ENCODE measurements at places on chromosomes 5 and 9. TPM values are rescaled to one million over a fixed set of nuclear protein-coding genes. Genes with fewer than 3 reads are reported as not detected.

GRCh38 chr9:114384836-114385396 is 2.9 kb downstream of the AKNA start:
- ATAC-seq: no peak

DNA sequence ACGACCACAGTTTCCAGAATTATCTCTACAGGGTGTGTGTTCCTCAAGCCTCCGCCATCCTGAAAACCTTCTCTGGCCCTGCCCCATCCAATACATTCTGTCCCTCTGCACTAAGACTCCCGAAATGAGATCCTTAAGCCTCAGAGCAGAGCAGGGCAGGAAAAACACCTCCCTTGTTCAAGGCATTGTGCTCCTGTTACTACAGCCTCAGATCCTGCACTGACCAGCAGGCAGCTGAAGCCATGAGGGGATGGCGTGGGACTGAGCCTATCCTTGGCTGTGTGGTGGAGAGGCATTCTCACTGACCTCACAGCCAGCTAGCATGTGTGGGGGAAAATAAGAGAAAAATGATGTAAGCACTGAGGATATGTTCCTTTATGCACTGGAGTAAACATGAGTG is 106.7 kb upstream of the PHYKPL start:
- no peak for ATAC-seq

DNA sequence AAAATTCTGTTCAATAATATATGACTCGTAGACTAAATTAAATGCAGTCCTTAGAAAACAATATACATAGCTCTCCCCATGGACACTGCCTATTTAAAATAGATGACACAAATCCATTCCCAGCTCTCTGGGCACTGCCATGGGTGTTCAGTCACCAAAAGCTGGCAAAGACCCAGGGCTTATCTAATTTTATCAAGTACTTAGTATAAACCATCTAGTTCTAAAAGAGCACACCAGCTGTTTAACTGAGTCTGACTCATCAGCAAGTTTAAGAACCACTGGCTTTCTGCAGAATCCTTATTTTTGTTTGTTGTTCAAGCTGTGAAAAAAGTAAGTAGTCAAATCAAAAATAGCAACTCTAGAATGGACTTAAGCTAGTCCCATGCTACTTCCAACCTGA is 107.6 kb downstream of the PLPP1 start:
- no peak for ATAC-seq

DNA sequence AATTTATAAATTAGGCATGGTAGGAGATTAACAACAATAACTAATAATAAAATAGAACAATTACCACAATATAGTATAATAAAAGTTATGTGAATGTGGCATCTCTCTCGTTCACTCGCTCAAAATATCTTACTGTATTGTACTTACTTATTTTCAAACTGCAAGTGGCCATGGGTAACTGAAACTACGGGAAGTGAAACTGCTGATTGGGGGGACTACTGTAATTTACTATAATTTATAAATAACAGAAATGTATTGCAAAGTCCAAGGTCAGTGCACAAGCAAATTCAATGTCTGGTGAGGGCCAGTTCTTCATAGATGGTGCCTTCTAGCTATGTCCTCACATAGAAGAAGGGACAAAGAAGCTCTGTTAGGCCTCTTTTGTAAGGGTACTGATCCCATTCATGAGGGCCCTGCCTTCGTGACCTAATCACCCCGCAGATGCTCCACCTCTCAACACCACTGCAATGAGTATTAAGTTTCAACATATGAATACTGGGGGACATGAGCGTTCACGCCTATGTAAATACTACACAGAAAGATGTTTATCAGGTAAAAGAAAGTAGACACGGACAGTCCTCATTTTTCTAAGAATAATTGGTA is 39.0 kb downstream of the KCNIP1 start:
- no peak for ATAC-seq

- ATAC-seq: no peak
Observed at GRCh38 chr5:31981361-31981945, 192.7 kb downstream of the GOLPH3 start.

DNA sequence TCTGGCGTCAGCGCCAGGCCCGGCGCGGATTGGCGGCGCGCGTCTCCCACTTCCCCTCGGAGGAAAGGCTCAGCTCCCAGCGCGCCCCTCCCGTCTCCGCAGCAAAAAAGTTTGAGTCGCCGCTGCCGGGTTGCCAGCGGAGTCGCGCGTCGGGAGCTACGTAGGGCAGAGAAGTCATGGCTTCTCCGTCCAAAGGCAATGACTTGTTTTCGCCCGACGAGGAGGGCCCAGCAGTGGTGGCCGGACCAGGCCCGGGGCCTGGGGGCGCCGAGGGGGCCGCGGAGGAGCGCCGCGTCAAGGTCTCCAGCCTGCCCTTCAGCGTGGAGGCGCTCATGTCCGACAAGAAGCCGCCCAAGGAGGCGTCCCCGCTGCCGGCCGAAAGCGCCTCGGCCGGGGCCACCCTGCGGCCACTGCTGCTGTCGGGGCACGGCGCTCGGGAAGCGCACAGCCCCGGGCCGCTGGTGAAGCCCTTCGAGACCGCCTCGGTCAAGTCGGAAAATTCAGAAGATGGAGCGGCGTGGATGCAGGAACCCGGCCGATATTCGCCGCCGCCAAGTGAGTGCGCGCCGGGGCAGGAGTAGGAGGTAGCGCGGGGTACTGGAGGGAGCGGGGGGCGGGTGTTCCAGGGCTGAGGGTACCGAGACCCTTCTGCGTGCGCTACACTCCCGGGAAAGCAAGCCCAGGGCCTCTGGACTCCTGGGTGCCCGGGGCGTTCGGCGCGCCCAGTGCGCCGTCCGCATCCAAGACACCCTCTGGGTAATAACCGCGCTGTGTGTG is at the start of gene MSX2:
Gene MSX2, plus strand, starts transcription at position 99 of the 777 bp plus-strand sequence. Its CDS starts 78 bp downstream, at position 177.
- ATAC-seq: peak; percentile 97

GRCh38 chr5:140312791-140313189 is 9.9 kb upstream of the PFDN1 start:
- ATAC-seq: no peak

- no peak for ATAC-seq
Observed at GRCh38 chr9:137354153-137354844, 52.2 kb upstream of the NRARP start.

DNA sequence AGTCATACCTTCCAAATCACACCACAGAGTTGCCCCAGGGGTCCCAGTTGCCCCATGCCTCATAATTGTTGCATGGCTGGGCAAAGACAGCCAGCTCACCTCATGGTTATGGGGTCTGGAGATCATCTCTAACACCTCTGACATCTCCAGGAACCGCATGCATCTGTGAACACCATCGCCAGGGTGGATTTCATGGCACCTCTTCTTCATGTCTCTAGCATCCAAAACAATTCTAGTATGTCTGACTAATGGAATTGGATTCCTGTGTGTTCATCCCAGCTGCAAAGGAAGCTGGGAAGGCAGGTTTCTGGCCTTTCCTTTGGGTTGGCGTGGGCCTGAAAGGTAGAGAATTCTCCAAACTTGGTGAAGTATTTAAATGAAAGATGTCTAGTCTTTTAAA is 122.3 kb upstream of the ABCA1 start:
- ATAC-seq: no peak

GRCh38 chr9:129781981-129782380 is 21.0 kb upstream of the TOR1B start:
- ATAC-seq: no peak

The NUP214 gene
- 25.8 TPM for total RNA-seq

The TIMD4 gene
- total RNA-seq: 0.67 TPM

The SYNPO gene
- total RNA-seq: 38.9 TPM
